D341Med (cell line): ENCODE measurements at places on chromosomes 6 and 20.

GRCh38 chr20:17867131-17867925 is 101.3 kb downstream of the SNX5 start:
- no peak for DNase-seq

- DNase-seq = peak; percentile 96
Observed at GRCh38 chr20:11890331-11891076, 27.2 kb upstream of the BTBD3 start.

- DNase-seq = no peak
Observed at GRCh38 chr20:24034820-24035219, 46.2 kb upstream of the GGTLC1 start.

DNA sequence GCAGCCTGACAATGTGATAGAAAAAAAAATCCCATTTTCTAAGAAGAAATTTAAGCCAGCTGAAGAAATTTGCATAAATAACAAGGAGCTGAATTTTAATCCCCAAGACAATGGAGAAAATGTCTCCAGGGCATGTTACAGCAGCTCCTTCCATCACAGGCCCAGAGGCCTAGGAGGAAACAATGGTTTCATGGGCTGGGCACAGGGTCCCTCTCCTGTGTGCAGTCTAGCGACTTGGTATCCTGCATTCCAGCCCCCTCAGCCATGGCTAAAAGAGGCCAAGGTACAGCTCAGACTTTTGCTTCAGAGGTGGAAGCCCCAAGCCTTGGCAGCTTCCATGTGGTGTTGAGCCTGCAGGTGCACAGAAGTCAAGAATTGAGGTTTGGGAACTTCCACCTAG is 73.1 kb downstream of the C6orf118 start:
- no peak for DNase-seq

- DNase-seq = no peak
Observed at GRCh38 chr20:32355417-32355841, 2.7 kb upstream of the ASXL1 start.

GRCh38 chr6:122276637-122277036 is 122.8 kb upstream of the HSF2 start:
- no peak for DNase-seq

- no peak for DNase-seq
Observed at GRCh38 chr6:10351791-10352190, 63.1 kb downstream of the TFAP2A start.
